Stimulated activated CD4-positive, alpha-beta T cell treated with anti-CD3 and anti-CD28 coated beads, Interleukin-1b, Interleukin-23, amount 100 ng/mL, for 48 hours (primary cell): ENCODE measurements at places on chromosomes 1 and 21.
A peak's percentile ranks its signal among the peaks of the same experiment; 100 is the strongest.

DNA sequence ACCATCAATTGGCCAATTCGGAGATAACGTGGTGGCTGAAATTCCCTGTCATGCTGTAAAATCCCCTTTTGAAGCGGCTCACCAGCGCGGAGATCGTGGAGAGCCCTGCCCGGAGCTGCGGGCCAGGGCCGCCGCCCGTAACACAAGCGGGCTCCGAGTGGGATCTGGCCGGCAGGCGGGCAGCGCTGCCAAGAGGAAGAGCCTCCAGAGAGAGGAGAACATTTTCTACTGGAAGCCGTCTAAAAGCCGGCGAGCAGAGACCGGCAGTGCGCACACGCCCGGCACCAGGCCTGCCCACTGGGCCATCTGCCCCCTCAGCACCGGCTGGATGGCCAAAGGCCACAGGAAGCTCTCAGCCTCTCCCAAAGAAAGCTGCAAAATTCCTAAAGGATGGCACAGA is 15.5 kb downstream of the SSBP3 start:
- DNase-seq = no peak

- DNase-seq = no peak
These were observed 35.8 kb downstream of the NDUFS5 start for GRCh38 chr1:39061951-39062350.

GRCh38 chr1:161198194-161198896 is 509 bp downstream of the ADAMTS4 start:
- DNase-seq = no peak

- DNase-seq = no peak
These were observed 39.7 kb downstream of the CAPZB start for GRCh38 chr1:19445417-19446342.

DNA sequence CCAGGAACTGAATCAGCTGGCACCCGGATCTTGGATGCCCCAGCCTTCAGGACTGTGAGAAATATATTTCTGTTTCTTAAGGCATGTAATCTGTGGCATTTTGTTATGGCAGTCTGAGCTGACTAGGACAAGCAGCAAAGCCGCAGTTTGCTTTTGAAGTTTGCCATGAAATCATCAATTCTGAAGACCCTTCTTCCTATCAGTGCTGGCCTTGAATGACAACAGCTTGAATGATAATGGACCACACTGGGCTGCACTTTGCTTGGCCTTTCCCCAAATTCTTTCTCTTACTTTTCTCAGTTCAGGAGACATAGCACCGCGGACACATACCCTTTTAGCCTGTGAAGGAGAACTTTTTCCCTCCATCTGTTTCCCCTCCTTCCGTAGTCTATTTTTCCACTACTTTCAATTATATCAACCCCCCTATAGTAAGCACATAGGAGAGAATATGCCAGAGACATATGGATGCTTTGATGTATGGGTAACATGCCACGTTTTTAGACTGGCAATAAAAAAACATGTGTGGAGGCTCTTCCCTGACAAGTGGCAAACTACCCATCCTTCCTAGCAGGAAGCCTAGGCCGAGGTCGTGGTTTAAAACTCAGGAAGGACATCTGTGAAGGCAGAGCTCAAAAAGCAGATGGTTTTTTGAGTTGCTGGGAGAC is 42.9 kb downstream of the HLX start:
- DNase-seq = no peak

DNA sequence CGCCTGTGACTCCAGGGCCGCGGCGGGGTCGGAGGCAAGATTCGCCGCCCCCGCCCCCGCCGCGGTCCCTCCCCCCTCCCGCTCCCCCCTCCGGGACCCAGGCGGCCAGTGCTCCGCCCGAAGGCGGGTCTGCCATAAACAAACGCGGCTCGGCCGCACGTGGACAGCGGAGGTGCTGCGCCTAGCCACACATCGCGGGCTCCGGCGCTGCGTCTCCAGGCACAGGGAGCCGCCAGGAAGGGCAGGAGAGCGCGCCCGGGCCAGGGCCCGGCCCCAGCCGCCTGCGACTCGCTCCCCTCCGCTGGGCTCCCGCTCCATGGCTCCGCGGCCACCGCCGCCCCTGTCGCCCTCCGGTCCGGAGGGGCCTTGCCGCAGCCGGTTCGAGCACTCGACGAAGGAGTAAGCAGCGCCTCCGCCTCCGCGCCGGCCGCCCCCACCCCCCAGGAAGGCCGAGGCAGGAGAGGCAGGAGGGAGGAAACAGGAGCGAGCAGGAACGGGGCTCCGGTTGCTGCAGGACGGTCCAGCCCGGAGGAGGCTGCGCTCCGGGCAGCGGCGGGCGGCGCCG is at the start of gene SIM2:
Gene SIM2, plus strand, starts transcription at position 135 of the 565 bp plus-strand sequence. CDS start 632 bp downstream, outside the sequence.
- DNase-seq = no peak

DNA sequence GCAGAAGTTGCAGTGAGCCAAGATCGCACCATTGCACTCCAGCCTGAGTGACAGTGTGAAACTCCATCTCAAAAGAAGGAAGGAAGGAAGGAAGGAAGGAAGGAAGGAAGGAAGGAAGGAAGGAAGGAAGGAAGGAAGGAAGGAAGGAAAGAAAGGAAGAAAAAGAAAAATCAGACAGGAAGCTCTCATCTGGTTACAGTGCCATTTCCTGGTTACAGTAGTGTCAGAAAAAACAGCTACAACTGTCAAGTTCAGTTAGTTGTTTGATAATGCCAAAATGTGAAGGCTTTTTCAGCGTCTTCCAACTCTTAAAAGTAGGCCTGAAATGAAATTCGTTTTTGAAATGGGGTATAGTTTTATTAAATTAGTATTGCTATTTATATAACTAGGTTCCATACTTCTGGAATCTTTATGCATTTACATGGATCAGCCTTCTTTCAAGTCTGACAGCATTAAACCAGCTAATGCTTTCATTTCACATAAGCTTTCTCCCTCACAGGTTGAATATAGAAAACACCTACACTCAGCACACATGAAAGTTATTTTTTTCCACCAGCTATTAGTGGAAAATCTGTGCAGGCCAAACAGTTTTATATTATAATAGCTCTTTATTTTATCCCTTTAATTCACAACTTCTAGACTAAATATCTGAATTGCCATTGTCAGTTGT is 21.2 kb downstream of the PTPN22 start:
- DNase-seq = no peak

DNA sequence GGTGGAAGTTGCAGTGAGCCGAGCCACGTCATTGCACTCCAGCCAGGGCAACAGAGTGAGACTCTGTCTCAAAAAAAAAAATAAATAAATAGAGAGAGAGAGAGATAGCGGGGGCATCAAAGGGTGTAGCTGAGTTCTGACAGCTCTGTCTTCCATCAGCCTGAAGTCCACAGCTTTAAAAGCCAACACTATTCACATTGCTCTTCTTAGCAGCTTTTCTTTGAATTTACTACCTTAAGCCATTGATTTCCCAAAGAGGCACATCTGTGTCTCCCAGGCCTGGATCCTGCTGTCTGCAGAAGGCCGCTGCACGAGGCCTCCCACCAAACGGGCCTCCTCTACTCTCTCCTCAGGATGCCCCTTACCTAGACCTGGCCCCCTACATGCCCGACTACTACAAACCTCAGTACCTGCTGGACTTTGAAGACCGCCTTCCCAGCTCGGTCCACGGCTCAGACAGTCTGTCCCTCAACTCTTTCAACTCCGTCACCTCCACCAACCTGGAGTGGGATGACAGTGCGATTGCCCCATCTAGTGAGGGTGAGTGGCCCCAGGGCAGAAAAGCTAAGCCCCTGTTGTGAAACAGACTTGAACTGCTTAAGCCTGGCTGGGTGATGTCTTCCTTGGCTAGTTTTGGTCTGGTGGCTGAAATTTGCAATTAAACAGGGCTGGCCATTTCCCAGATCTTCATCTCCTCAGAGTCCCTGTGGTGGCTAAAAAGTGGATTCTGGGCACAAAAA is 16.5 kb upstream of the SLC25A34 start:
- DNase-seq = no peak

- DNase-seq = no peak
These were observed 28.0 kb downstream of the TAF5L start for GRCh38 chr1:229597877-229598276.

GRCh38 chr21:45873418-45873817 is 108.2 kb upstream of the COL6A1 start:
- DNase-seq = no peak

DNA sequence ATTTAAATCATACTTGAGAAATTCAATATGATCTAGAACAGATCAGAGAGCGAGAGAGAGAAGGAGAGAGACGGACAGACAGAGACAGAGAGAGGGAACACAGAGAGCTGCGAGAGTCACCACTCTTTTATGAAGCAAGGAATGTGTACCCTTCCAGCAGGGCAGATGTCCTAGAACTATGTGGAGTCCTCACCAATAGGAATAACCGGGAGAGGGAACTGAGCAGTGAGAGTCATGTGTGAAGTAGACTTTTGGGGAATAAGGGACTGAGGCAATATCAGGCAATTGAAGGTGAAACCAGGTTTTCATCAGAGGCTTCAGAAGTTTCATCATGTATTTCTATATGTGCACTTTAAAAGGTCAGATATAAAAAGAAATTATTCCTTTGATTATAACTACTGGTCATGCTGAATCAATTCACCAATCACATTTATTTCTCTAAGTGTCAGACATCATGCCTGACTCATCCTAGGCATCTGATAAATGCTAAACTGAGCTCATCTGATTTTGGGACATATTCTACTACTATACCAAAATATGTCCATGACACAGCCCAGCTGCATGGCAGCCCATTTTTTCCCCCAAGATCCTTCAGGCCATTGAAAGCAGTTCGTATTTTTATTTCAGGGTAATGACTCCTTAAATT is 22.4 kb downstream of the VTCN1 start:
- no peak for DNase-seq

DNA sequence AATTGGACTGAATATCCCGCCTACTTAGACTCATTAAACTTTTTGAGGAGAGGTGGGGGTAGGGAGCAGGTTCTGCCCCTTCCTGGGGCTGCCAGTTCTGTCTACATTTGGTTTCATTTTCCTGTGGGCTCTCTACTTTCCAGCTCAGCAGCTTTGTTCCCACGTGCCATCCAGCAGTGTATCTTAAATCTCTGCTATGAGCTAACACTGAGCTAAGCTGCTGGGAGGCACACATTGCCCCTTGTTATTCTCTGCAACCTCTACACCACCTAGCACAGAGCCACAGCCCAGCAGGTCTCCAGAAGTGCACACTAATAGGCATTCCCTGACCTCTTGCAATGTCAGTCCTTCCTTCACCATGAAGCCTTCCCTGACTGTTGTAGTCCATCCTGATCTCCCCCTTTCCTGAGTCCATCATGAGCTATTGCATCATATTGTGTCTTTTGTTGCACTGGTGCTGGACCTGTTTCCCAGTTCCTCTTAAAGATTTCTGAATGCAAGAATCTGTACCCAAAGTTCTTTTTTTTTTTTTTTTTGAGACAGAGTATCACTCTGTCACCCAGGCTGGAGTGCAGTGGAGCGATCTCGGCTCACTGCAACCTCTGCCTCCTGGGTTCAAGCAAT is 28.7 kb upstream of the NRDC start:
- DNase-seq = no peak

DNA sequence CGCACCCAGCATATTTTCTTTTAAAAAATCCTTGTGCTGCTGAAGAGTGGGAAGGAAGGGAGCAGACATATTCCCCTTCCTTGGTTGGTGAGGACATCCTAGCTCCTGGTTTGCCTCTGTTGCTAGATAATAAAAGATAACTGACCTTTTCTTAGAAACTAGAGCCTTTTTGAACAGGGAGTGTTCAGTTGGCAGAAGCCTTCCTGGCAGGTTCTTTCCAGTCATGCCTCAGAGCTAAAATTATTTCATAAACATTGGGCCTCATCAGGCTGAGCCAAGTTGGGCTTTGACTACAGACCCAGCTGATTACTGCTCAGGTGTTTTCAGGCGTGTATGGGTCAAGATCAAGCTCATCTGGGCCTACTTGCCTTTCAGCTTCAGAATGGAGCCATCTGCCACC is 22.7 kb upstream of the SH3BGRL3 start:
- no peak for DNase-seq

DNA sequence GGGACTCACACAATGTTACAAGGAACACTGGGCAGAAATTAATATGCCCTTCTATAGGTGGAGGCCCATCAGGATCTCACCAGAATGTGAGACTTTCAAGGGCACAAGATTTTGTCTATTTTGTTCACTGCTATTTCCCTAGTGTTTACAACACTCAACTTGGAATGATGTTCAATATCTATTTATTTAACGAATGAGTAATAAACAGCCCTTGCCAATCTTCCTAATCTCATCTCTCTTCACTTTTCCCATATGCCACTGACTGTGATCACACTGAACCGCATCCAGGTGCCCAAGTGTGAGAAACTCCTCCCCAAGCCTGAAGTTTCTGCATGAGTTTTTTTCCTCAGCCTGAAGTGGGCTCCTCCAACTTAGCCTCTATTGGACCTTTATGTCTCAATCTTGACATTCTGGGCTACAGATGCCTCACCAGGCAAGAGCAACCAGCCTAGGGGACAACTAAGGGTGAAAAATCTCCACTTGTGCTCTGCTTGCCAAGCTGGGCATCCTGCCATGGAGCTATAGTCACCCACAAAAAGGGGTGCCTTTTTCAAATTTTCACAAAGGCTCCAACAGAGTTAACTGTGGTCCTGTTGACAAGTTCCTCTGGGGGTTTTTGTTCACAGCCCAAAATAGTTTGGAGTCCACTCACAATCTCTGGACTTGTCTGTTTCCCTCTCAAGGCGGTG is 105.6 kb downstream of the PLPP3 start:
- no peak for DNase-seq

GRCh38 chr1:78722521-78722920 is 72.9 kb downstream of the IFI44 start:
- no peak for DNase-seq

DNA sequence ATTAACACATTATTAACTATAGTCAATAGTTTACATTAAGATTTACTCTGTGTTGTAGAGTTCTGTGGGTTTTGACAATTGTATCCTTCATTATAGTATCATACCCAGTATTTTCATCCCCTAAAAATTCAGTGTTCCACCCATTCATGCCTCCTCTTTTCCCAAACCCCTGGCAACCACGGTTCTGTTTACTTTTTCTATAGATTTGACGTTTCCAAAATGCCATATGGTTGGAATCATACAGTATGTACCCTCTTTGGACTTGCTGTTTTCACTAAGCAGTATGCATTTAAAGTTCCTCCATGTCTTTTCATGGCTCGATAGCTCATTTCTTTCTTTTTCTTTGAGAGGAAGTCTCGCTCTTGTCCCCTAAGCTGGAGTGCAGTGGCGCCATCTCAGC is 109.5 kb downstream of the LAMC2 start:
- DNase-seq = no peak

DNA sequence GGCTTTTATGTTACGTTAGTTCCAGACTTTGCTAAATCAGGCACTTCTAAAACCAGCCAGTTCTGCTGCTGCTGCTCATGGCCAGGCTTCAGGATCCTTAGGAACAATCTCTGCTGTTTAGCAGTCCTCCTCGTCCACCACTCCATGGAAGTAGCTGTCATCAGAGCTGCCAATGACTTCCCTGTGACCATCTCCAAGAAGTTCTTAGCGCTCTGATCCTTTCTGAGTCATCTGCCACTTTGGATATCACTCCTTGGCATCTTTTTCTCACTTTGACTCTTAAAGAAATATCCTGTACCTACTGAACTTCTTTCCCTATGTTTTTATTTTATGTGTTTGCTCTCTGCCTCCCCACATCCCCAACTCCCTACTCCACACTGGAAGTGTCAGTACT is 14.7 kb upstream of the IRF2BP2 start:
- DNase-seq = no peak

GRCh38 chr1:204042516-204042915 is 30.4 kb upstream of the SOX13 start:
- no peak for DNase-seq

GRCh38 chr21:45932922-45933502 is 48.6 kb upstream of the COL6A1 start:
- DNase-seq = peak; percentile 58
